ENCODE measurements at places on chromosomes 6 and 20. TPM values are rescaled to one million over a fixed set of nuclear protein-coding genes. Genes with fewer than 3 reads are reported as not detected.

GRCh38 chr20:31638317-31638716, 605 bp downstream of the COX4I2 start:
- DNase-seq: no peak

GRCh38 chr6:38213251-38213658, 393.7 kb downstream of the ZFAND3 start:
- DNase-seq: no peak

Gene ECT2L
- not detected for total RNA-seq

Gene DACT2
- 7.4 TPM for total RNA-seq
